ENCODE measurements at places on chromosomes 12 and 14.

DNA sequence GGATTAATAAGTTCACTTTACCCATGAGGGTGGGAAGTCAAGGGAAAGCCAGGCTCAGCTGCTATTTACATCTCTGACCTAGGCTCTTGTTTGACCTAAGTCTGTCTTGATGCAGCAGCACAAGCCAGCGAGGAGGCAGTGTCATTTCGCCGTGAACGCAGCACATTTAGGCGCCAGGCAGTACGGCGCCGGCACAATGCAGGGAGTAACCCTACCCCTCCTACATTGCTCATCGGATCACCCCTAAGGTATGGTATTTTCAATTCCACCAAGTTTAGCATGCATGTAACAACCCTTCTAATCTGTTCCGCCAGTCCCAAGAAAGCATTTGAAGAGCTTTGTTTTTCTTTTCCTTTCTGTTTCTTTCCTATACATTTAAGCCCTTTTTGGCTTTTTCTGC lies 81.2 kb downstream of the PCNX1 start:
- DNase-seq, result no peak

- no peak for DNase-seq
Observed at GRCh38 chr12:122081697-122082221, 3.2 kb downstream of the MLXIP start.

GRCh38 chr12:81987371-81987770 lies 228.2 kb upstream of the PPFIA2 start:
- DNase-seq, result no peak

GRCh38 chr12:109811624-109811995 lies 21.6 kb downstream of the TRPV4 start:
- no peak for DNase-seq

DNA sequence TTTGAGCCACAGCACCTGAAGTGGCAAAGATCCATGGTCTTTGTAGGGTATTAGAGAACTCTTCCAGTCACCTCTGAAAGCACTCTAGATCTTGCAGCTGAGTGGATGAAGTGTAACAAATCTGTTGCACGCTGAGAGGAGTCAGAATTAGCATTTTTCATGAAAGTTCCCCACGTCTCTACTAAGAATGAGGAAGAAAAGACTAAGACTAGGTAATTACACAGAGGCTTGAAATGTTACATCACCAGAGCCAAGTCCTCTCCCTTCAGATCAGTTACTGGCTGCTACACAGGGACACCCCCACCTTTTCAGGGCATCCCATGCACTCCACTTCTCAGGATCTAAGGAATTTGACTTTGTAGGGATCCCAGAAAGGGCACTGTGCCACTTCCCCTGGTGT lies 98.6 kb upstream of the FKBP4 start:
- DNase-seq, result no peak

DNA sequence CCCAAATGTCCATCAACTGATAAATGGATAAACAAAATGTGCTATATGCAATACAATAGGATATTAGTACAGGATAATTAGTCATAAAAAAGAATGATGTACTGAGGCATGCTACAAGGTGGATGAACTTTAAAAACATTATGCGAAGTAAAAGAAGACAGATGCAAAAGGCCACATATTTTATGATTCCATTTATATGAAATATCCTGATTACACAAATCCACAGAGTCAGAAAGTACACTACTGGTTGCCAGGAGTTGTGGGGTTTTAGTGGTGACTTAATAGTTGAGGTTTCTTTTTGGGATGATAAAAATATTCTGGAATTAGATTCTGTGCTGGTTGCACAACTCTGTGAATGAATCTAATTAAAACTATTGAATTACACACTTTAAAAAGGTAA lies 12.6 kb downstream of the TRIM9 start:
- no peak for DNase-seq

DNA sequence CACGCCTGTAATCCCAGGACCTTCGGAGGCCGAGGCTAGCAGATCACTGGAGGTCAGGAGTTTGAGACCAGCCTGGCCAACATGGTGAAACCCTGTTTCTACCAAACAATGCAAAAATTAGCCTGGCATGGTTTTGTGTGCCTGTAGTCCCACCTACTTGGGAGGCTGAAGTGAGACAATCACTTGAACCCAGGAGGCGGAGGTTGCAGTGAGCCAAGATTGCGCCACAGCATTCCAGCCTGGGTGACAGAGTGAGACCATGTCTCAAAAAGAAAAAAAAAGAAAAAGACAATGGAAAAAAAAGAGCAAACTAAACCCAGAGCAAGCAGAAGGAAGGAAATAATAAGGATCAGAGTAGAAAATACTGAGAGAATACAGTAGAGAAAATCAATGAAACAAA lies 5.4 kb downstream of the CHURC1 start:
- no peak for DNase-seq

GRCh38 chr12:22670762-22671161 lies 45.8 kb downstream of the ETNK1 start:
- DNase-seq, result no peak

- DNase-seq, result no peak
Observed at GRCh38 chr14:75614179-75614578, 35.8 kb downstream of the FLVCR2 start.

DNA sequence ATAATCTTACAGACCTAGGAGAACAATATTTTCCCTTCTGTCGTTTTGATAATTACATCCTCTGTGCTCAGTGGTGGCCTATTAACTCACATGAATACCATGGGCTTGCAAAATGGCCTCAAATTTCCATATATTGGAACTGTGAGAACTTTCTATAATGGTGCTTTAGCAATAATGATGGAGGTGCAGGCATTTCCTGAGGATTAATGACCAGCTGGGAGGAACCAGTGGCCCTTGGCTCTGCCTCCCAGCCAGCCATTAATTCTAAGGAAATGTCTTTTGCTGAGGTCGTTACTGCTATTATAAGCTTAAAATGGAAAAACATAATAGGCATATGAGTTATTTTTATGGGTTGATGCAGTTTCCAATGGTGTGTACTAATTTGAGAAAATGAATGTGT lies 33.6 kb downstream of the HMGA2 start:
- DNase-seq, result no peak

- no peak for DNase-seq
Observed at GRCh38 chr14:69632593-69633151, 21.3 kb downstream of the SUSD6 start.

DNA sequence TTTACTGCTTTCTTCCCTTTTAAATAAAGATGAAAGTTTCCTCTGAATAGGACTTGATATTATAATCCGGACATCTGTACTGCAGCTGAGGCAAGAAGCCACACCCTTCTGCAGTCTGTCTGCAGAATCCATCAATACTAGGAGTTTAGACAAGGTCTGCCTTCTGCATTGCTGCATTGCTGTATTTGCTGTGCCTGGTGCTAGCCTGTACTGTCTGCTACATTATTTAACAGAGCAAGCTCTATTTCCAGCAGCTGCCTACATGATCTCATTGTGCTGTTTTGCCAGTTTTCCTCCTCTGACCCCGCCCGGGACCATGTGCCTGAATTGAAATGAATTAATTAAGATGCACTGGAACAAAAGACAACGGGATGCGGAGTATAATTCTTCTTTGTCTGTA lies 1.7 kb downstream of the TUBA1A start:
- DNase-seq, result no peak

GRCh38 chr12:100857418-100857817 lies 62.8 kb downstream of the ANO4 start:
- DNase-seq, result no peak

- DNase-seq, result no peak
Observed at GRCh38 chr12:27277846-27278260, 33.8 kb downstream of the STK38L start.

DNA sequence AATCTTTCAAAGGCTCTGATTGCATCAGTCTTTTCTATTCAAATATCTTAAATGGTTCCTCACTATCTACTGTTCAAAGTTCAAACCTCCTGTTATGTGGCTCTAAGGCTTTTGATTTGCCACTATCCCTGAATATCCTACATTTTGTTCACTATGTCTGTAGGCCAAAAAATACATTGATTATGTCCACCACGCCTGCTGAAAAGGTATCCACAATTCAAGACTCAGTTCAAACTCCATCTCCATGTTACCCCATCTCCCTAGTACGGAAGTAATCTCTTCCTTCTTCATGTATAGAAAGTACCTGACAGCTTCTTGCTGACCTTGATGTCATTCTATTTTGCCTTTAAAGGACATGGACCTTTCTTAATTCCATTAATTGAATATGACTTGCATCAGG lies 24.8 kb downstream of the TAOK3 start:
- DNase-seq, result no peak

DNA sequence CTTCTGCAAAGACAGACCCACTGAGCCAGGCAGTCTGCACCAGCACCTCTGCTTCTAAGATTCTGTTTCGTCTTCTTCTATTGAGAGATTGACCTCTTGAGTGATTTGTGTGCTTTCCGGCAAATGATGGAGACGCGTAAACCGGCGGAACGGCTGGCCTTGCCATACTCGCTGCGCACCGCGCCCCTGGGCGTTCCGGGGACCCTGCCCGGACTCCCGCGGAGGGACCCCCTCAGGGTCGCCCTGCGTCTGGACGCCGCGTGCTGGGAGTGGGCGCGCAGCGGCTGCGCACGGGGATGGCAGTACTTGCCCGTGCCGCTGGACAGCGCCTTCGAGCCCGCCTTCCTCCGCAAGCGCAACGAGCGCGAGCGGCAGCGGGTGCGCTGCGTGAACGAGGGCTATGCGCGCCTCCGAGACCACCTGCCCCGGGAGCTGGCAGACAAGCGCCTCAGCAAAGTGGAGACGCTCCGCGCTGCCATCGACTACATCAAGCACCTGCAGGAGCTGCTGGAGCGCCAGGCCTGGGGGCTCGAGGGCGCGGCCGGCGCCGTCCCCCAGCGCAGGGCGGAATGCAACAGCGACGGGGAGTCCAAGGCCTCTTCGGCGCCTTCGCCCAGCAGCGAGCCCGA lies 703 bp downstream of the ASCL4 start:
- DNase-seq, result no peak
